ENCODE measurements at places on chromosomes 7 and 10.
A peak's percentile ranks its signal among the peaks of the same experiment; 100 is the strongest.

DNA sequence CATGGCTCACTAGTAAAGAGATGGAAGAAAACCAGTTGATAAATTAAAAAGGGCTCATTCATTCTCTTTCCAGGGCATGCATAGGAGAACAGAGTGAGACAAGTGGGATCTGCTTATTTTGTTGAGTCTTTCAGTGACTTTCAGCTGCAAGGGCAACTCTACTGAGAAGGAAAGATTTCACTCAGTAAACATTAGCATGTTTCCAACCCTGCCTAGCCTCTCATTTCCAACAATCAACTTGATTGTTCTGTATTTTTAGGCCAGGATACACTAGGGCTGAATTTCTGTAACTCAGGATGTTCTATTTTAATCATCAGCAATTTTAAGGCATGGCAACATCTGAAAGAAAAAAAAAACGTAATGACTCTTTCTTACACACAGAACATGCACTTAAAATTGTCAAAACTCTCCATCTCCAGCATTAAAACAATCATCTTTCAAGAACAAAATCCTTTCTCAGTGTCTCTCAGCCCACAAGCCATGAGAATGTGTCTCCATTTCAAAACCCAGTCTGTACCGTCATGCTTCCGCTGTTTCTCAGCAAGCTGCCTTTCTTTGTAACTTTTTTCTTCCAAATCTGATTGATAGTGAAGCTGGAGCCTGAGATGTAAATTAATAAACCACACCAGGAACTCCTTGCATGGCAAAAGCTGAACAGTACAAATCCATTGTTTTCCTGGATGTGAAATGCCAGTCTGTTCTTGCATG is 147.2 kb upstream of the KLF14 start:
- no peak for DNase-seq

- DNase-seq = no peak
Observed at GRCh38 chr7:132400561-132401142, 175.6 kb downstream of the PLXNA4 start.

- DNase-seq = no peak
Observed at GRCh38 chr7:8056439-8056838, 87.8 kb downstream of the GLCCI1 start.

GRCh38 chr10:56028298-56029132 is 332.5 kb downstream of the ZWINT start:
- DNase-seq = no peak

DNA sequence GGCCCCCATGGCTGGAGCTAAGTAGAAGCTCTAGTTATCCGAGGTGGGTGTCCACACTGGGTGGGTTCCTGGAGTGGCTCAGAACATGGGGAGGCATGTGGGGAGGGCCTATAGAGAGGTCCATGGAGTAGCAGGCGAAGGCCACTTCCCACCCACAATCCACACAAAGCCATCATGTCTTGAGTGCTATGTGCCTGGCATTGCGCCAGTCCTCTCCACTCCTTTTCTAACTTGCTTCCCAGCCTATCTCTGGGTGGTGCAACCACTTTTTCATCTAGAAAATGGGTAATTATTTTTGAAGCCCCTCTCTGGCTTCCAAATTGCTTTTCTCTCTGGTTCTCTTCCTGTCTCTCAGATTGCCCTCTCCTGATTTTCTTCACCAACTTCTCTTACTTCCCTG is 263.6 kb downstream of the PHTF2 start:
- DNase-seq = no peak

DNA sequence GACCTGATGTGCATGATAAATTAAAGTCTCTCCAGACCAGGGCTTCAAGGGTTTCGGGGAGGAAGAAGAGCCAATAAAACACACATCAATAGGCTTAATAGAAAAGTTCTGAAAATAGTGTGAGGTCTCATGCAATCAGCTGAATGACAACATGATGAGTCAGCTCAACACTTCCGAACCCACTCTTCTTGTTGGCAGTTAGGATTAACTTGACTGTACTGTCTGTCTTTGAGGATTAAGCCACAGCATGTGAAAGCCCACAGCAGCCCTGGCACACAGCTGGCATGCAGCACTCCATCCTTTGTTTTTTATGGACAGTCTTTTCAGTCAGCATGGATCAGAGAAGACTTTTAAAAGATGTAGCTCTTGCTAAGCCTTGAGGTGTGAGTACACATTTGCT is 526.9 kb upstream of the VSTM2A start:
- no peak for DNase-seq

DNA sequence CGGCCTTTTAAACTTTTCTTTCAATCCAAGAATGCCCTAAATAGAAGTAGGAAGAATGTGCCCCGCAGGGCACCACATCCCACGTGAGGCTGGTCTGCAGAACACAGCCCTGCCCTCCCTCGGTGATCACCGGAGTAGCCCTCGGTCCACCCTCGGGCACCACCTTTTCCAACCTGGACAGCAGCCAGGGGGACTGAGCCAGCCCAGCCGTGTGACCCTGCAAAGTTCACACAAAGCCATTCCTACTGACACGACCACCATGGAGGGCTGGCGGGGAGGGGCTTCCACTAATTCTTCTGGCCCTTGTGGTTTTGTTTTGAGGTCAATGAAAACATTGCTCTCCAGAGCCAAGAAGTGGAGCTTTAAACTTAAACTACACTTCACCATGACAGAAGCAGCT is 132.2 kb downstream of the TCERG1L start:
- DNase-seq = no peak

DNA sequence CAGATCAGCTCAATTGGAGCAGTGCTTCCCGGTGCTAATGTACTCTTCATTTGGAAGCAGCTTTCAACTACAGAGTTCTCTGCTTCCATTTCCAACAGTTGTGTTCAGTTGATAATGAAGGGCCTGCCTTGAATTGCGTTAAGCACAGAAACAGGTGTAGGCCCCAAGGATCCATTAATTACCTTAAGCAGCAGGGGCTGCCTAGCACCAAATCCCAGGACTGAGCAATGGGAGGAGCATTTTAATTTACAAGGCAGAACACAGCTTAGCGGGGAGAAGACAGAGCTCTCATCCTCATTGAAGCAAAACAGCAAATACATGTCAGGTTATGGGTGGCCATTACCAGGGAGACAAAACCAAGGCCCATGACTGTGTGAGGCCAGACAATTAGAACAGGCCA is 349.6 kb downstream of the TFEC start:
- DNase-seq = no peak

- DNase-seq = peak; percentile 33
Observed at GRCh38 chr7:141074162-141074991, 513 bp downstream of the TMEM178B start.

DNA sequence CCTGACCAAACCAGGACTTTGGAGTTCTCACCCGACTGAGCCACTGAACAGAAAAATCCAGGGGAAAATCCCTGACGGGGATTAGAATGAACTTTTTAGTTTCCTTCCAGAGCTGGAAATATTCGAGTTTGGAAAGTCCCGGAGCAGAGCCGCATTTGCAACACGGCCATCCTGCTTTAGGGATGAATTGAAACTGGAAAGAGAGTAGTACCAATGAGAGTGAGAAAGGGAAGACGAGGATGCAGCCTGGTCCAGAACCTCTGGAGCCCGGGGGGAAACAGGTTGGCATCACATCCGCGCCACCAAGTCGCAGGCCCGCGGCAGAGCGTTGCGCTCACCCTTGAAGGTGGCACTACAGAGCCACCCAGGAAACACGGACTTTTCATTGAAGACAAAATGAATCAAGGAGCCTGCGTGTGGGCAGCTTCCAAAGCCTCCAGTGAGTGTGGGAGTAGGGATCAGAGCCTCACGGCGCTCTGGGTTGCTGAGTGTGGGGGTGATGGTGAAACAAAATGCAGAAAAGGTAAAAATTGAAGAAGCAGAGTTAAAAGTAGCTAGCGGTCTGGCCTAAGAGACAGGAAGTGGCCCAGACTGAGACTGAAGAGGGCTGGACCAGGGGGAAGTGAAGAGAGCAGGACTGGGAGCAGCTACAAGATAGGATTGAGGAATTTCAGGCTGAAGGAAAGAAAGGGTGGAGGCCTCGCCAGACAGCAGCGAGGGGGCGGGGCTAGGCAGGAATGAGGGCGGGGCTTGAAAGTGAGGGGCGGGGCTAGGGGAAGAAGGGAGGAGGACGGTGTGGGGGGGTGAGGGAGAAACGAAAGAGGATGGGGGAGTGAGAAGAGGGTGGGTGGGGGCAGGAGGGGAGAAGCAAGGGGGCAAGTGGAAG is 1.8 kb downstream of the SMURF1 start:
- DNase-seq = no peak

GRCh38 chr10:49751636-49752510 is 10.2 kb downstream of the OGDHL start:
- DNase-seq = no peak

- no peak for DNase-seq
Observed at GRCh38 chr10:123962756-123963530, 71.3 kb upstream of the CPXM2 start.

GRCh38 chr10:111076191-111076681 is 593 bp upstream of the ADRA2A start:
- peak; percentile 90 for DNase-seq

- DNase-seq = no peak
Observed at GRCh38 chr10:105756386-105756785, 1115.3 kb downstream of the SORCS3 start.

DNA sequence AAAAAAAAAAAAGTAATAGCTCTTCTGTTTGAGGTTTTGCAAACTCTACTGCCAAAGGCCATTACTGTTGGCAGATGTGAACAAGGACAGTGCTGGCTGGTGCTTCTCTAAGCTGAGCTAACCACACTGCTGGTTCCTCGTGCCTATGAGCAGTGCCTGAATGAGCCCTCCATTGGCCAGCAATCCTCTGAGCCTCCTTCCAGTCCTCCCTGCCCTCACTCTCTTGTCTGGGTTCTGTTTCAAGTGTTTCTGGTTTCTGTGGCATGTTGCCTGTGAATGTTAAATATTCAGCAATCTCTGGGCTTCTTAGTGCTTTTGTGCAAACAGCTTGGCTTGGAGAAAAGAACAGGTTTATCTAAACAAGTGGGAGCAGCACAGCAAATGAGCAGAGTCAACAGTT is 161.3 kb upstream of the AUTS2 start:
- no peak for DNase-seq

GRCh38 chr10:71912431-71912830 is 51.8 kb upstream of the CHST3 start:
- no peak for DNase-seq

DNA sequence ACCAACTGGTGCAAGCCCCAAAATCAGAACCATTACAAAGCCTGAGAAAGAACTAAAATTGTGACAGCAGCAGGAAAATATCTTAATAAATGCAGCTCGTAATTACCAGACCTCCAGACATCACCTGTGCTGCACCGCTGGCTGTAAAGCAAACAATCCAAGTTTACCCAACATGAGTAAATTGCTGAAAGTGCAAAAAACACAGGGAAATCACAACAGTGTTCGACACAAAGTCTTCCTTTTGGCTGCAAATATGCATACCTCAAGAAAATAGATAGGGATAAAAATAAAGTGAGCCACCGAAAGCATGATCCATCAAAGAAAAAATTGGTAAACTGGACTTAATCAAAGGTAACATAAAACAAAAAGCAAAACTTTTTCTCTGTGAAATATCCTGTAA is 101.7 kb downstream of the SLC16A9 start:
- DNase-seq = no peak

DNA sequence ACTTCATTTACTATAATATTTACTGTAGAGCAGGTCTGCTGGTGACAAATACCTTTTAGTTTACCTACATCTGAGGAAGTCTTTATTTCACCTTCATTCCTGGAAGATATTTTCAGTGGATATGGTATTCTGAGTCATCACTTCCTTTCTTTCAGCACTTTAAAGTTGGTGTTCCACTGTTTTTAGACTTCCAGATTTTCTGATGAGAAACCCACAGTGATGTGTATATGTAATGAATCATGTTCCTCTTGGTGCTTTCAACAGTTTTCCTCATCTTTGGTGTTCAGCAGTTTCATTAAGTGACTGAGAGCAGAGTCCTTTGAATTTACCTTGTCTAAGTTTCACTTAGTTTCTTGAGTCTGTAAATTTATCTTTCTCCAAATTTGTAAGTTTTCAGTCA is 36.4 kb downstream of the COPG2 start:
- DNase-seq = no peak

DNA sequence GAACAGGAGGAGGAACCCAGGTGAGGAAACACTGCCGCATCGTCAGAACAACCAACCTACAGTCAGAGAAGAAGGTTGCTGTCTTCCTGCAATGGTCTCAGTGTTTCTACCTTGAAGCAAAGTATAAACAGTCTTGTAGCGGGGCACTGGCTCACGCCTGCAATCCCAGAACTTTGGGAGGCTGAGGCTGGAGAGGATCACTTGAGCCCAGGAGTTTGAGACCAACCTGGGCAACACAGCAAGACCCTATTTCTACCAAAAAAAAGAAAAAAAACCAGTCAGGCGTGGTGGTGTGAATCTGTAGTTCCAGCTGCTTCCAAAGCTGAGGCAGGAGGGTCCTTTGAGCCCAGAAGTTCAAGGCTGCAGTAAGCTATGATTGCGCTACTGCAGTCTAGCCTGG is 23.4 kb downstream of the SNX8 start:
- DNase-seq = no peak

DNA sequence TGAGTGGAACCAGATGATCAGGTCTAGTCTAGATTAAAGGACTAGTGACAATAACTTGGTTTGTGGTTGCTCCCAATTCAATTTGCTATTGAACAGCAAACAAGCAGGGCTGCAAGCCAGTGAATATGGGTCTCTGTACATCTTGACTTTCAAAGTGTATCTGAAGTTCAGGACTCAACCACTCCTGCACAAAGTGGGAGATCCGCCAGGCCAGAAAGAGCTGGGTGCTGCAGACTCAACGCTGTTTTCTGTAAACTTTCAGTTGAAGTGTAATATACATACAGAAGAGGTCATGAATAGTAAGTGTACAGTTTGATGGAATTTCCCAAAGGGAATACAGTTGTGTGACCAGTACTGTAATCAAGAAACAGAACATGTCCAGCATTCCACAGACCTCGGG is 416.6 kb downstream of the RPS24 start:
- DNase-seq = no peak

- no peak for DNase-seq
Observed at GRCh38 chr10:133415752-133416151, 8.7 kb downstream of the SPRN start.

DNA sequence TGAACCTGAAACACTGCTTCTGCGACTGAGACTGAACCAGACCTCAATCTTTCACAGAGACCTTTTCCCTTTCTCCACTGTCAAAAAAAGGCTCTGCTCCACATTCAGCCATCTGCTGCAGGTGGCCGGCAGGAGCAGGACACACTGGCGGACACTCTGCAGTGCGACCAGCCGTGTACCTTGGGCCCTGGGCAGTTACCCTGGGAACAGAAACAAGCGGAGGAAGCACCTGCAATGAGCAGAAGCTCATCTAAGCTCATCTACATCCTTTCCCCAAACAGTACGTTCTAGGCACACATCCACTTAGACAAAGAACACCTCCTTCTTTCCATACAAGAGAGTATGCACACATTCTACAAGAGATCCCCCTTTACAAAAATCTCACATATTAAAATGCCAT is 22.8 kb downstream of the VOPP1 start:
- DNase-seq = no peak

Measured in HuH-7.5 (cell line).